ENCODE measurements at places on chromosomes 7 and 10.

- DNase-seq = no peak
Measured at GRCh38 chr10:97016728-97017473, 168.9 kb downstream of the SLIT1 start.

GRCh38 chr10:11037991-11038390 is 20.3 kb downstream of the CELF2 start:
- DNase-seq = no peak

- no peak for DNase-seq
Measured at GRCh38 chr10:122407375-122408125, 33.0 kb downstream of the PLEKHA1 start.

- DNase-seq = no peak
Measured at GRCh38 chr7:158329014-158329610, 258.5 kb downstream of the PTPRN2 start.

DNA sequence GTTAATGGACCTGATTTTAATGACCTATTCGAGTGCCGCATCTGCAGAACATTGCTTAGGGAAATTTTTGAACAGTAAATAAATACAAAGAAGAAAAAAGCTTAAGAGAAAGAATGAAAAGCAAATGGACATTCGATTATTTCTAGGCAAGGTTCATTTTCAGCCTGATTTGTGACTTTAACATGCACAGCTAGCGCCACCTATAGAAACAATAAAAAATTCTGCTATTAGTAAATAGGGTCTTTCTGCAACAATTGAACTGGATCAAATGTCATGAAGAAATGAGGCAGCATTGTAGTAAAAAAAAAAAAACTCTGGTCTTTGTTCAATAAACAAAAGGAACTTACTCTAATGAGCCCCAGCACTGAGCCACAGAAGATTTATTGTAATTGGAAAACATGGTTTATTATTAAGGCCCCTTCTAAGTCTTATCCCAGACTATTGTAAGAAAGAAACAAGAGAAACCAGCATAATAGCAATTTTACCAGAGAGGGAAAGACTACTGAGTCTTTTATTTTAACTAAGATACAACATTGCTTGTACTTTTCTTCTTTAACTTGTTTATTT is 41.4 kb upstream of the GHITM start:
- no peak for DNase-seq

GRCh38 chr7:114466917-114467316 is 52.3 kb downstream of the FOXP2 start:
- DNase-seq = no peak
